MCF 10A (cell line): ENCODE measurements at places on chromosomes 3 and 15. TPM values are rescaled to one million over a fixed set of nuclear protein-coding genes. Genes with fewer than 3 reads are reported as not detected.

DNA sequence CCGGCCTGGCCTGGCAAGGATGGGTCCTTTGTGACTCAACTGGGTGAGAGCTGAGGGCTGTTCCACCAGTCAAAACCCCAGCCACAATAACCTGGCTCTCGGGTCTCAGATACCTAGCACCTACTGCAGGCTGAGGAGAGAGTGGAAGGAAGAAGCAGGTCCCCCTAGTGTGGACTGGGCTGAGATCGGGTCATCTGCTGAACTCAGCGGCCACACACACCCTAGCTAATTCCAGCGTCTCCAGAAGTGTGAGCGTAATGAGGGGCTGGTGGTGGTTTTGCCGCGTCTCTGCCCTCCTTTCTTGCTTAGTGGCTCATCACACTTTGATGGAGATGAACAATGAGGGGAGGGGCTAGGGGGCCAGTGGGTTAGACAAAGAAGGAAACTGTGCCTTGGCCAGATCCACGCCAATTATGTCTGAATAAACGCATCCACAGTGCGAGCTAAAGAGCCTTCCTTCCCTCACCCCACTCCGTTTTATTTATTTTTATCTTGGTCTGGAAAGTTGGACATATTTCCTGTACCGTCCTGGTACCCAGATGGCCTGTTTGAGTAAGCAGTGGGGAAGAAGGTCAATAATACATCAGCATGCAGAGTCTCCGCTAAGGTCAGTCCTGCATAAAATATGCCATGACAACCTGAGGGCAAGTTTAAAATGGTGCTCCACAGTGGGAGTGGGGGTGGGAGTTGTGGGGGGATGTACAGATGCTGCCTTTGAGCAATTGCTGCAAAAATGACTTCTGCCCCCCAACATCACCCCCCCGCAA, 370.0 kb downstream of the WDR72 start:
- no peaks in the 10 kb centered on the region for H3K4me1 ChIP-seq
- H3K27me3 ChIP-seq: no peaks in the 10 kb centered on the region
- no peaks in the 10 kb centered on the region for H3K36me3 ChIP-seq
- no peak overlapping the region for H3K27ac ChIP-seq

Gene CFAP44
- 4.0 and 6.7 TPM in 2 replicates for total RNA-seq

GRCh38 chr3:185797108-185797881, 27.5 kb downstream of the IGF2BP2 start:
- H3K36me3 ChIP-seq: peaks cover 7% of the 10 kb centered on the region
- H3K4me3 ChIP-seq: peak overlapping the region; percentile 12
- no peak for DNase-seq
- H3K27ac ChIP-seq: peak overlapping the region; percentile 91
- peaks cover 30% of the 10 kb centered on the region for H3K4me1 ChIP-seq

GRCh38 chr3:39349080-39349479, 19.6 kb downstream of the CCR8 start:
- no peaks in the 10 kb centered on the region for H3K27me3 ChIP-seq
- no peak overlapping the region for H3K4me3 ChIP-seq
- no peaks in the 10 kb centered on the region for H3K36me3 ChIP-seq
- H3K4me1 ChIP-seq: no peaks in the 10 kb centered on the region
- no peak for DNase-seq

DNA sequence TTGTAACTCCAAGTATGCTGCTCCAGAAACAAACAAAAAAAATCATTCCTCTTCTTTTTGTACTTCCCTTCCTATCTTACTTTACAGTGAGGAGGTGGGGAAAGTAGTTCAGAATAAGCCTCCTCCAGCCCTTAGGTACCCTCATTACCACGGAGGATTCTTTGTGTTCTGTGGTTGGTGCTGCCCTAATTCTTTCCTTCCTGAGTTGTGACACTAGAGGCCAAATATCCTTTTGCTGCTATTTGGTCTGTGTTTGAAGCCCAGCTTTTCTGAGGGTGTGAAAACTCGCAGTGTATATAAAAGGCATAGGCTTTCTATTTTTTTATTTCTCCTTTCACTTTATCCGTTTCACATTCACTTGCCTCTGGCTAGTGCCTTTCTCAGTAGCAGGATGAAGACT, 98.2 kb downstream of the HHLA2 start:
- H3K36me3 ChIP-seq: no peaks in the 10 kb centered on the region
- H3K27me3 ChIP-seq: no peaks in the 10 kb centered on the region
- DNase-seq: no peak
- no peak overlapping the region for H3K27ac ChIP-seq

Gene TMCO5A
- not detected in 2 replicates for total RNA-seq

DNA sequence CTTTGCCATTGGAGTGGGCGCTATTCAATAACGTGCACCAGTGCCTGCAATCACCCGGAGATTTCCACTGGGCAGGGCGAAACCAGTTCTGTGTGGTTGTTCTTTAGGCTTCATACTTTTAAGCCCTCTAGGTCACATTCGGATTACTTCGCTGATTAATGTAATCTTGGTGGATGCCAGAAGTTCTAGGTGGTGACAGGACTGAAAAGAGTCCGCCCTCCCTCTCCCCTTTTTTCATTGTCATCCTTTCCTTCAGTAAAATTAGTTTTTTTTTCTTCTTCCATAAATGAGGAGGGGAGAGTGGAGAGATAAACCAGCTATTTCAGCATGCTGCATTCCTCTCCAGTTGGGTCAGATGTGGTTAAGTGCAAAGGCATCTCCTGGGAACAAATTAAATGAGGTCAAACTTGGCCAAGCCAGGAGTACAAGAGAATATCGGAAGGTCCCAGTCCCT, 2.3 kb upstream of the SLC2A2 start:
- no peak overlapping the region for H3K27ac ChIP-seq
- H3K4me3 ChIP-seq: no peak overlapping the region
- no peaks in the 10 kb centered on the region for H3K27me3 ChIP-seq
- no peaks in the 10 kb centered on the region for H3K4me1 ChIP-seq
- DNase-seq: no peak
- no peaks in the 10 kb centered on the region for H3K36me3 ChIP-seq

Gene MST1R
- total RNA-seq: 66.4 and 103 TPM in 2 replicates

DNA sequence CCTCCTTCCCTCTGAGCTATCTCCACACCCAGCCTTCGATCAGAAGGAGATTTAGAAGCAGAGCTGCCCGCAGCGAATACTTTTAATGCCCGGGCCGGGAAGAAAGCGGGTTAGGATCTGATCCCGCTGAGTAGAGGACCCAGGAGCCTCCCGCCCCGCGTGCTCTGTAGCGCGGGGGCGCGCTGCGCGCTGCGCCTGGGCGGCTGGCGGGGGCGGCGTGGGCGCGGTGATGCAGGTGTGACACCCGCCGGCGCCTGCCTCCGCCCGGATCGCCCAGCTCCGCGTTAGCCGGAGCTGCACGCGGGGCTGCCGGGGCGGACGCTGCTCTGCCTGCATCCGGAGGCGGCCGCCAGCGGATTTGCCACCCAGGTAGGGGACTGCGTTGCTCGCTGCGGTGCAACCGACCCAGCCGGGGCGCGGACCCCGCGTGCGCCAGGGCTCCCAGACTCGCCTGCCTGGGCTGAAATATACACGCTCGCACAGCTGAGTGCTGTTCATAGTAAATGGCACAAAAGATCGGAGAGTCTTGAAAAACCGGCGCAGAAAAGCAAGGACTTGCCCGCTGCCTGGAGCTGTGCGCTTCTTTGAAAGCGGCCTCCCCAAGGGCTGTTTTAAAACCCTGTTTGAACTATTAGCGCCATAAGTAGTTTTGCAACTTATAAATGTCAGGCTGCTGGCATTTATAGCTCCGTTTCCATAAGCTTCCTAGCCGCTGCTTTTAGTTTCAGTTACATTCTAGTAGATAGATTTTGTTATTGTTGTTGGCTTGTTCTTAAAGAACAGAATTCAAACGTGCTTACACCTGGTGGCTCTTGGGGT, at the start of gene SV2B:
TSS of gene SV2B (plus strand) at position 263 of the 819 bp plus-strand sequence. CDS start 126,007 bp downstream, outside the sequence.
- no peaks in the 10 kb centered on the region for H3K36me3 ChIP-seq
- H3K27me3 ChIP-seq: peaks cover 95% of the 10 kb centered on the region
- H3K4me3 ChIP-seq: peak within 1 kb of the TSS; percentile 72
- DNase-seq: peak; percentile 9
- no peak within 1 kb of the TSS for H3K27ac ChIP-seq
- peaks cover 10% of the 10 kb centered on the region for H3K4me1 ChIP-seq

Gene FAM107A
- total RNA-seq: not detected in 2 replicates

Gene HACD2
- 76.5 and 97.7 TPM in 2 replicates for total RNA-seq

Gene STRA6
- not detected in 2 replicates for total RNA-seq

Gene IGSF10
- not detected in 2 replicates for total RNA-seq

Gene CHCHD4
- 31.6 and 35.0 TPM in 2 replicates for total RNA-seq

- peaks cover 46% of the 10 kb centered on the region for H3K4me1 ChIP-seq
- DNase-seq: peak; percentile 54
Observed at GRCh38 chr3:71430941-71431552, 152.5 kb downstream of the FOXP1 start.

GRCh38 chr15:38002883-38003477, 68.5 kb downstream of the TMCO5A start:
- H3K36me3 ChIP-seq: no peaks in the 10 kb centered on the region
- H3K4me3 ChIP-seq: no peak overlapping the region
- H3K4me1 ChIP-seq: peaks cover 4% of the 10 kb centered on the region
- peak; percentile 75 for DNase-seq
- no peak overlapping the region for H3K27ac ChIP-seq

DNA sequence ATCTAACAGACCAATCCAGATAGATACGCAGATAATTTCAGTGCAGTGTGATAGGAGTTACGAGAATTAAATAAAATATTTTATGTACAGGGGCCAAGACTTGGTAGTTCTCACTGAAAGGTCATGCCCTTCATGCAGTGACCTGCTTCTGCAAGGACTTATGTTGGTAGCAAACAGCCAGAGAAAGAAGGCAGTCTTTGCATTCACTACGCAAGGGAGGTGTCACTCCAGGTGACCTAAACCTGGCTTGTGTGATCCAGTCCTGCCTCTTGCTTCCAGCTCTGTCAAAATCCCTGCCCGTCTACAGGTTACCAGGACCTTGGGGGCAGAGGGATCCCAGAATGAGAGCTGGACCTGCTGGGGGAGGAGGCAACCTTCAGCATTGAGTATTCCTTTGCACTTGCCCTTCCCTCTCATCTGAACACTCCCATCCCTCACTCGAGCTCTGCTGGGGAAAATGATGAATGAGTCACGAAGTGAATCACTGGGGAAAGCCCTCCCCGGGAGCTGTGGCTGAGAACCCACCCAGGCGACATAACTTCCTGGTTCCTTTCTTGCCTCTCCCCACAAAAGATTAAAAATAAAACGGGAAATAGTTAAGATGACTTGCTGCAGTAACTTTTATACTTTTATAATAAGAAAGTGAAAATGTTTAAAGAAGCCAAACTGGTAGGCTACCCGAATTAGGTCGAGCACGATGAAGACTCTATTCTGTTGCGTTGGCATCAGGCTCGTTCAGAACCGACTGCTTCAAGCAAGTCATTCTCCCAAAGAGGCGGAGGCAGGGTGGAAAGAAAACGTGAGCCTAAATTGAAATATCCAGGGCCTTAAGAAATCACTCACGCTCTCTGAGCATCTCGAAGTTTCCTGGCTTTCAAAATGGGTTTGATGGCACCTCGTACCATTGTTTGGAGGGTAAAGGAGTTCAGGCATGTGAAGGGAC, 216.1 kb downstream of the SLCO3A1 start:
- peak overlapping the region; percentile 67 for H3K4me3 ChIP-seq
- peak overlapping the region; percentile 75 for H3K27ac ChIP-seq
- DNase-seq: peak; percentile 87
- no peaks in the 10 kb centered on the region for H3K36me3 ChIP-seq
- no peaks in the 10 kb centered on the region for H3K27me3 ChIP-seq
- H3K4me1 ChIP-seq: peaks cover 8% of the 10 kb centered on the region

DNA sequence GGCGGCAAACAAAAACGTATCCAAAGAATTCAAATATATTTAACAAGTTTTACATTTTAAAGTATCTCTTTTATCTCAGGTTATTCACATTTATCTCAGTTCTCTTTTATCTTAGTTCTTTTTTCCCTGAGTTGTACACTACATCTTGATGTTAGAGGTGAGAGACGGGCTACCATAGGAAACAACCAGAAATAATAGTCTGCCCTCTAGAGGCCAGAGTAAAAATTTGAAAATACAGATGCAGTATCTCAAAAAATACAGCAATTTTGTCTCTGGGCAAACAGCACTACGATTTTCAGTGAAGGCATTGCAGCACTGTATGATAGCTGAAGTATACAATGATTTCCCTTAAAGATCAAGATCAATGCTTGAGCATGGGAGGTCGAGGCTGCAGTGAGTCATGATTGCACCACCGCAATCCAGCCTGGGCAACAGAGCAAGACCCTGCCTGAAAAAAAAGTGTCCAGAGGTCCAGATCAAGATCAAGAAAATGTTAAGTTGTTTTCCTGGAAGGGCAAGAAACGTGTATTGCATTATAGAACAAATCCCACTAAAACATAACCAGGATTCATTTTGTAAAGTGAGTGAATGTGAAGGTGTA, 82.6 kb upstream of the ATP11B start:
- no peak overlapping the region for H3K4me3 ChIP-seq
- no peaks in the 10 kb centered on the region for H3K36me3 ChIP-seq
- no peak overlapping the region for H3K27ac ChIP-seq
- no peaks in the 10 kb centered on the region for H3K4me1 ChIP-seq
- no peaks in the 10 kb centered on the region for H3K27me3 ChIP-seq

DNA sequence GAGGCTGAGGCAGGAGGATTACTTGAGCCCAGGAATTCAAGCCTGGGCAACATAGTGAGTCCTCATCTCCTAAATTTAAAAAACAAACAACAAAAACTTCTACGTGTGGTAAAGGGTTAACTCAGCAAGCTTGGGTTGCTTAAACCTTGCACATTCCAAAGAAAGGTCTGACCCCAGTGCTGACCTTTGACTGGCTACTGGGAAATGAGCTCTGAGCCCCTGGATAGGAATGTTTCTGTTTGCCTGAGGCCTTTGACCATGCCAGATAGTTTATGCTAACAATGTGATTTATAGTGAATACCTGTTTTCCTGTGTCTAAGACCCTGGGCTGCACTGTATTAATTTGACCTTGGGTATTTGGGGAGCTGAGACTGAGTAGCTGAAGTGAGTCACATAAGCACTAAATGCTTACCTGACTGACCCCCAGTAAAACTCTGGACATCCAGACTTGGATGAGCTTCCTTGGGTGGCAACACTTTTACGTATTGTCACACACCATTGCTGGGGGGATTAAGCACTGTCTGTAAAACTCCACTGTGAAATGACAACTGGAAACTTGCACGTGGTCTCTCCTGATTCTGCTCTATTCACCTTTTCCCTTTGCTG, 20.7 kb downstream of the TCAIM start:
- peaks cover 12% of the 10 kb centered on the region for H3K36me3 ChIP-seq
- H3K4me1 ChIP-seq: peaks cover 10% of the 10 kb centered on the region
- peak; percentile 9 for DNase-seq
- no peaks in the 10 kb centered on the region for H3K27me3 ChIP-seq
- H3K4me3 ChIP-seq: no peak overlapping the region

DNA sequence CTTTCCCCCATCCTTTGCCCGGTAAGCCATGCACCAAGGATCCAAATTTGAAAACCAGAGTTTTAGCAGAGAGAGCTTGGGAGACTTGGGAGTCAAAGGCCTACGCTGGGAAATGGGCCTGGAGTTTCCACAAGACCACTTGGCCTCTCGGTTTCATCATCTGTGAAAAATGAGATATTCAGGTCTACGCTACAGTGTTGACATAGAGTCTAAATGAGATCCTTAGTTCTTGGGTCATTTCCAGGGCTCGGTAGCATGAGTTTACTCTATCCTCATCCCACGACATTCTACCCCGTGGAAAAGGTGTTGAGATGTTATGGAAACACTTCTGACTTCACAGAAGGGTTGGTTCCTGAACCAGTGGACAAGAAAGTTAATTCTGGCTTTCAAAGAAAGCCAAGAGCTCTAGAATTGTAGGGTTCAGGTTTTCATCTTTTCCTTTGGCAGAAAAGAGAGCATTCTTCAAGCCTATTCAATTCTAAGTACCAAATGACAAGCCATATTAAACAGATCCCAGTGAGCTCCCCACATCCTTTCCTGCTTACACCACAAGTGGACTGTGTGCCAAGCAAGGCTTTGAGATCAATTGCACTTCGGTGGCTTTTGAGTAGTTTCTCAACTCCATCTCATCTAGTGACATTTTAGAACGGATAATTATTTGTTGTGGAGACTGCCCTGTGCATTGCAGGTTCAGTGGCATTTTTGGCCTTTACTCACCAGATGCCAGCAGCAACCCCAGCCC, 219.7 kb downstream of the SLCO3A1 start:
- H3K27ac ChIP-seq: no peak overlapping the region
- DNase-seq: no peak
- peaks cover 8% of the 10 kb centered on the region for H3K4me1 ChIP-seq
